ENCODE measurements at places on chromosomes 5 and 9. TPM values are rescaled to one million over a fixed set of nuclear protein-coding genes. Genes with fewer than 3 reads are reported as not detected.

DNA sequence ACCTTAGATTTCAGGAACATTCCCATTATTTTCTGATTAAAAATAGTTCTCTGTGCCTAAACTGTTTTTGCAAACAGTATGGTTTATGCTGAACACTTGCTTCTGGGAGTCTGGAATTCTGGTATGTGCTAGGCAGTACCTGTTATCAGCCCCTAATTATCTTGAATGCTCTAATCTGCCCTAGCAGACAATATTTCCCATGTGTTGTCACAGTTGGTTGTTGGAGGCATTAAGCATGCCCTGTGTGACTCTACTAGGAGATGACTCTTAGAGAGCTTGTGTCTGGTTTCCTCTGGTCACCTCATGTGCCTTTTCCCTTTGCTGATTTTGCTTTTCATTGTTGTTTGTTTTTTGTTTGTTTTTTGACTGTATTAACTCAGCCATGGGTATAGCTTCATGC lies 36.6 kb downstream of the UHRF2 start:
- DNase-seq = no peak

DNA sequence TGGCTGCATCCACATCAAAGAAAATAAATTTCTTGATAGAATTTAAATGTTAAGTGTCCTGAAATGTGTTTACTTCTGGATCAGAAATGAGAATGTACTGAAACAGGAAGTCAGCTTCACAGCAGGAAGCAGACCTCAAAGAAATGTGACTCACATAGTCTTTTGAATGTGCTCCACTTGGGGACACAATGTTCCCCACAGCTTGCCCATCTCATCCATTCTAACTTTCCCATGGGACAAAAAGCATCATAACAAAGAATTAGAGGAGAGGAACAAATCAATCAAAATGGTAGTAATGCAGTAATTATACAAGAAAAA lies 85.7 kb downstream of the GRAMD2B start:
- DNase-seq = no peak

DNA sequence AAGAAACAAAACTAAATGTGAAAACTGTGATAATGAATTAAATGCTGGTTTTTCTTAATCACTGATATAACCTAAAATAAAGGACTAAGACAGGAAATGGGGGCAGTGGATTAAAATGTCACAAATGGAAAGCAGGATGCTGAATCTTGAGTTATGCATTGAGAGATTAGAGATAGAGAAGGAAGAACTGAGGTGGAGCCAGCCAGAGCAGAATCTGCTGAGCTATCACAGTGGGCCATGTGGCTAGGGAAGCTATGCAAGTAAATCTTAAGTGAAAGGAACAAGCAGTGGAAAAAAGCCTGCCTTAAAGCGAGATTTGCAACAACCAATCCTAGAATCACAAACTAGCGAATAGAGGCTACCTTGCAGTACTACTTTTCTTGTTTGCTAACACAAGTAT lies 188.5 kb upstream of the RASA1 start:
- no peak for DNase-seq

- no peak for DNase-seq
Measured at GRCh38 chr5:61357745-61358144, 25.7 kb downstream of the ZSWIM6 start.

- no peak for DNase-seq
Measured at GRCh38 chr5:119828541-119828940, 199.2 kb downstream of the FAM170A start.

GRCh38 chr5:65778126-65778525 lies 56.1 kb downstream of the NLN start:
- no peak for DNase-seq

DNA sequence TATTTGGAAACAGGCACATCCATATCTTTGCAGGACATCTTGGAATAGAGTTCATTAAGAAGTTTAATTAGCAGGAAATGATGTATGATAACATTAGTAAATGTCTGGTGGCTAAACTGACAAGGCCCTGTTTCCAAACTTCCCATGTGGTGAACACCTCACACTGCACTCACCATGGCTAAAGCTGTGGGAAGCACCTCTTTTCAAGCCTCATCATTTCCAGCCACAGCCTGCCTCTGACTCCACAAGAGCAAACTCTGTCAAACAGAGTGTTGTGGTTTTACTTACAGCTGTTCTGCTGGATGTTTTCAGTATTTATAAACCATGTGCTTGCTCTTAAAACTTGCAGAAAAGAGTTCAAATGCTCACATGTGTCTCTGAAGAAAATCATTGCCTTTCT lies 14.9 kb upstream of the NDUFB6 start:
- DNase-seq = no peak

DNA sequence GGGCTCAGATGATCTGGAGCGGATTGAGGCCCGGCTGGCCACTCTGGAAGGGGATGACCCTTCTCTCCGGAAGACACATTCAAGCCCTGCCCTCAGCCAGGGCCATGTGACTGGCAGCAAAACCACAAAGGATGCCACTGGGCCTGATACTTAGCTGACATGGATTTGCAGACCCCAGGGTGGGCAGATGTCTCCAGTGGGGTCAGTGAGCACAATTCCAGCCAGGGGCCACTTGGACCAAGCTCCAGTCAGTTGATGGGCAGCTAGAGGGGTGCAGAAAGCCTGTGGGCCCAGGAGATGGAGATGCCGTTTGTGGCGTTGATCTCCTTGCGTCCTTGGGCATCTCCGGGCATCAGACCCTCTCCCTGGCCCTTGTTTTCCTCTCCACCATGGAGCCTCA lies 46.7 kb downstream of the PSD2 start:
- DNase-seq = no peak

SHOC1 gene
- not detected for total RNA-seq

Data from cardiac septum (tissue), 1 donor.